ENCODE measurements at places on chromosomes 3 and 15. TPM values are rescaled to one million over a fixed set of nuclear protein-coding genes. Genes with fewer than 3 reads are reported as not detected.

Gene HTR3E
- total RNA-seq = not detected

GRCh38 chr3:136068708-136069107, 103.2 kb downstream of the PPP2R3A start:
- H3K36me3 ChIP-seq = no peaks in the 10 kb centered on the region
- H3K27ac ChIP-seq = no peak overlapping the region
- DNase-seq = no peak
- H3K27me3 ChIP-seq = no peaks in the 10 kb centered on the region

- no peak for DNase-seq
- H3K4me3 ChIP-seq = no peak overlapping the region
- H3K4me1 ChIP-seq = no peaks in the 10 kb centered on the region
- H3K27me3 ChIP-seq = no peaks in the 10 kb centered on the region
- no peak overlapping the region for H3K27ac ChIP-seq
These were observed 850 bp upstream of the SLC41A3 start for GRCh38 chr3:126084768-126085180.

- no peak overlapping the region for H3K27ac ChIP-seq
- DNase-seq = no peak
- H3K4me1 ChIP-seq = no peaks in the 10 kb centered on the region
- H3K4me3 ChIP-seq = no peak overlapping the region
- no peaks in the 10 kb centered on the region for H3K27me3 ChIP-seq
- H3K36me3 ChIP-seq = no peaks in the 10 kb centered on the region
These were observed 22.5 kb upstream of the KCNMB2 start for GRCh38 chr3:178513546-178514380.

- H3K36me3 ChIP-seq = no peaks in the 10 kb centered on the region
- DNase-seq = peak; percentile 13
- no peaks in the 10 kb centered on the region for H3K27me3 ChIP-seq
- H3K27ac ChIP-seq = no peak overlapping the region
- H3K4me1 ChIP-seq = peaks cover 5% of the 10 kb centered on the region
These were observed 265.2 kb upstream of the TLE3 start for GRCh38 chr15:70362886-70363285.

- peaks cover 3% of the 10 kb centered on the region for H3K4me1 ChIP-seq
- DNase-seq = no peak
- peak overlapping the region; percentile 62 for H3K4me3 ChIP-seq
These were observed 1.3 kb downstream of the STAG1 start for GRCh38 chr3:136750897-136751315.

DNA sequence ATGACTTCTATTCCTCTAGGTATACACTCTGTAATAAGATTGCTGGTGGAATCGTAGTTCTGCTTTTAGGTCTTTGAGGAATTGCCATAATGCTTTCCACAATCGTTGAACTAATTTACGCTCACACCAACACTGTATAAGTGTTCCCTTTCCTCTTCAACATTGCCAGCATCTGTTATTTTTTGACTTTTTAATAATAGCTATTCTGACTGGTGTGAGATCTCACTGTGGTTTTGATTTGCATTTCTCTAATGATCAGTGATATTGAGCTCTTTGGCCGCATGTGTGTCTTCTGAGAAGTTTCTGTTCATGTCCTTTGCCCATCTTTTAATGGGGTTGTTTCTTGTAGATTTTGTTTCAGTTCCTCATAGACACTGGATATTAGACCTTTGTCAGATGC, 12.8 kb downstream of the NXPE3 start:
- H3K27me3 ChIP-seq = no peaks in the 10 kb centered on the region
- H3K4me1 ChIP-seq = no peaks in the 10 kb centered on the region
- no peak overlapping the region for H3K27ac ChIP-seq
- H3K36me3 ChIP-seq = peaks cover 29% of the 10 kb centered on the region
- DNase-seq = no peak

DNA sequence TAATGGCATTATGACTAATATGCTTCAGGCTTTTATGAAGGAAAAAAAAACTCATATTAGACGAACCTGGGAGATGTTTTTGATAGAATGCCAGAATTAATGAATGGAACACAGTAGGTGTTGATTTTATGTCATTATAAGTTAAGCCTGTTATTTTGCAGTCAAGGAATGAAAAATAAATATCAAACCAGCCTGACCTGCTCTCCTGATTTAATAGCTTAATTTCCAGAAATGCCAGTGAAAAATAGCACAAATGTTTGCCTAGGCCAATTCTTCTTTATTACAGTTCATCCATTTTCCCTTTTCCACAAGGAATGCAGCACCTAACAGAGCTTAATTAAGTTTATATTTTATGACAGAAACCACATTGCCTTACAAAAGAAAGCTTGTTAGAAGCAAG, 292.0 kb downstream of the TBL1XR1 start:
- H3K27ac ChIP-seq = no peak overlapping the region
- H3K27me3 ChIP-seq = no peaks in the 10 kb centered on the region
- no peaks in the 10 kb centered on the region for H3K4me1 ChIP-seq
- no peak for DNase-seq
- H3K4me3 ChIP-seq = no peak overlapping the region
- H3K36me3 ChIP-seq = no peaks in the 10 kb centered on the region

All from H1 (cell line).